ENCODE measurements at places on chromosomes 16 and 17.

DNA sequence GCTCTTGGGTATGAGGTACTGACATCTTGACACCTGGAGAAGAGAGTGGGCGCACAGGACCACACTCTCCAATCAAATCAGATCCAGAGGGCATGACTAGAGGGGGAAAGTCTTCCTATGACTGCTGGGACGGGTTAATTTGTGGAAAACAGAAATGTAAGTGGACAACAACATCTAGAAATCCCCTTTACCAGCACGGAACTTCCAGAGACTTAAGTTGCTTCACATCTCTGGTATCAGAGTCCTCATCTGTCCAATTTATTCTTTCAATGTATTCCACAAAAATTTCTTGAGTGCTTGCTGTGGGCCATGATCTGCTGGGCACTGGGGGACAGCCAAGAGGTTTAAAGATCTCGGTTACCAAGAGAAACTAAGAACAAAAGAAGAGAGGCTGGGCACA is 159.2 kb downstream of the COPRS start:
- DNase-seq, result no peak

- peak; percentile 78 for DNase-seq
These were observed 73.8 kb downstream of the XYLT1 start for GRCh38 chr16:17396762-17397498.

- no peak for DNase-seq
These were observed 1.9 kb downstream of the CCR10 start for GRCh38 chr17:42679492-42680330.

GRCh38 chr17:1994707-1995106 is 30.4 kb downstream of the RTN4RL1 start:
- DNase-seq, result no peak

GRCh38 chr17:10197362-10197720 is 1.1 kb downstream of the GAS7 start:
- DNase-seq, result no peak

- no peak for DNase-seq
These were observed 18.9 kb downstream of the KPNA2 start for GRCh38 chr17:68054296-68054900.

GRCh38 chr17:76558198-76559095 is 18.6 kb downstream of the PRCD start:
- no peak for DNase-seq

DNA sequence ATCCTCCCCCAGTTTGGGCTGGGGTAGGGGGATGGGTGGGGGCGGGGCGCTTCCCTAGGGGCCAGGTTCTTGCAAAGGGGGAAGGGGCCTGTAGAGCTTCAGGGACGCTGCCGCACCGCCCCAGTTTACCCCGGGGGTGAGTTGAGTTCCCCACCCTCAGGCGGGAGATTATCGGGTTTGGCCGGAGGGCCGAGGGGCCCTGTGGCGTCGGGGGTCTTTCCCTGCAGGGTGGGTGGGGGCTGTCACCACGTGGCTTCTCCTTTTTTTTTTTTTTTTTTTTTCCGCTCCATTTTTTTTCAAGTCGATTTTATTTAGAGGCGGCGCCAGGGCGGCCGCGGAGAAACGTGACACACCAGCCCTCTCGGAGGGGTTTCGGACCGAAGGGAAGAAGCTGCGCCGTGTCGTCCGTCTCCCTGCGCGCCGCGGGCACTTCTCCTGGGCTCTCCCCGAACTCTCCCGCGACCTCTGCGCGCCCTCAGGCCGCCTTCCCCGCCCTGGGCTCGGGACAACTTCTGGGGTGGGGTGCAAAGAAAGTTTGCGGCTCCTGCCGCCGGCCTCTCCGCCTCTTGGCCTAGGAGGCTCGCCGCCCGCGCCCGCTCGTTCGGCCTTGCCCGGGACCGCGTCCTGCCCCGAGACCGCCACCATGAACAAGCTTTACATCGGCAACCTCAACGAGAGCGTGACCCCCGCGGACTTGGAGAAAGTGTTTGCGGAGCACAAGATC is at the start of gene IGF2BP1:
Gene IGF2BP1 (plus strand): TSS at position 283 of the 724 bp plus-strand sequence. CDS start 361 bp downstream, at position 644.
- DNase-seq, result no peak

DNA sequence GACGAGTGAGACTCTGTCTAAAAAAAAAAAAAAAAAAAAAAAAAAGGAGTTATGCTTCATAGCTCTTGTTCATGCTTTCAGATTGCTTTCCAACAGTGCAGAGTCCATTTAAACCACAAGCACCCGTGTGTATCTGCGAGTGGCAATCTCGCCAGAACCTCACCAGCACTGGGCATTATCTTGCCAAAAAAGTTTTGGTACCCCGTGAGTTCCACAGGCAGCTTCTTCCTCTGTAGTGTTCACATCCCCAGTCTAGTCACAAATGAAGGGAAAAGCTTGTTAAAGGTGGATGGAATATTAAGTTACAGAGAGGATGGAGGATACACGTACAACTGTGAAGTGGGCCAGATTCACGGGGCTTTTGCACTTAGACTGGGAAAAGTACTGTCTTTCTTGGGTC is 33.5 kb downstream of the WSB1 start:
- no peak for DNase-seq

DNA sequence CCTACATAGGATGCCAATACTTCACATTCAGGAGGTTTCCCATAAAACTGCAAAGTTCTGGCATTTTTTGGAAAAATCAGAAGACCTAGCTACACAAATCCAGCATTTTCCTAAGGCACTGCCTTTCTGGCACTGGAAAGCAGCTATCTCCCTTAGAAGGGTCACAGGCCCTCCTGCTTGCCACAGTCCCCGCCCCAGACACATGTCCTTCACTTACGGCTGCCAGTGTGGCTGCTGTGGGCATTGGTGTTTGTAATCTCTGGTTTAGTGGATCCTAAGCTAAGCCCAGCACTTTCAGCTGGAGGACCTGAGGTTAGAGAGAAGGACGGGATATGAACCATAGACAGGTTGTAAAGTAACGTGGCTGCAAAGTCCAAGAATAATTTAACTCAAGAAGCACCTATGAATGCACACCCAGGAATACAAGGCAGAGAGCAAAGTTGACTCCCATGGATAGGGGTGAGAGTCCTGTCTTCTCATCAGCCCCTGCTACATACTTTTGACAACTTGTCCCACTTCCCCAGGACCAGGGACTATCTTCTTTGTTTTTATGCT is 100.0 kb downstream of the XYLT1 start:
- DNase-seq, result no peak

GRCh38 chr17:5282642-5283217 is 646 bp downstream of the RABEP1 start:
- no peak for DNase-seq

- DNase-seq, result peak; percentile 63
These were observed 27.2 kb downstream of the CLEC16A start for GRCh38 chr16:10971560-10971961.

DNA sequence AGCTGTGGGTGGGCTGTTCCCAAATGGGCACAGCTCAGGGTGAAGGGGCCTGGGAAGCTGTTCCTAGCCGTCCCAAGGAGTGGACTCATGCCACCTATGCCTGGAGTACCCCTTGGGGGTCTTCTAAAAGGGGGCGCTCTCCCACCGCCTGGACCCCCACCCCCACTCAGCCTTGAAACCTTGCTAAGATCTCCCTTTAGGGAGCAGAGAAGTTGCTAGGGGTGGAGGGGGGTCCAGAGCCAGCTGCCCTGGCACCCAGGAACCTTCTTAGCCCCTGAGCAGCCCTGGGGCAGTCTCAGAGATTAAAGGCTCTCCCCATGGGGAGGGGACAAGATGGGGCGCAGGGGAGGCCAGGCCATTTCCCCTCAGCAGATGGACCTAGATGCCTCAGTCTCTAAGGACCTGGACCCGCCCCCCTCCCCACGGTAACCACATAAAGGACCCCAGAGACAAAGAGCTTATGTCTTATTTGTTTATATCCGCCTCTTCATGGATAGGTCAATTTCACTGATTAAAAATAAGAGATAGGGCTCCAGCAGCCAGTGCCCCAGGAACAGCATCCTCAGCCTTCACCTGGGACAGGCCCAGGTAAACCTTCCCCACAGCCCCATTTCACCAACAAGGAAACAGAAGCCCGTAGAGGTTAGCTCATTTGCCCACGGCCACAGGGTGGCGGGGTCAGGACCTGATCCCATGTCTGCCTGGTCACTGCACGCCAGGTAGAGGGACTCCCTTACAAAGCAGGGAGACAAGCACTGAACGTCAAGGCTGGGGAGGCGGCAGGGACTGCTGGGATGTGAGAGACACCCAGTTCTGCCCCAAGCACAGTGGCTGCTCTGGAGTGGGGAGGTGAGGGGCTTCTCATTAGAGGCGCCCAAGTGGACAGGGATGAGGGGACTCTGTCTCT is 3.4 kb downstream of the MTSS2 start:
- no peak for DNase-seq

- no peak for DNase-seq
These were observed 52.6 kb downstream of the RAB11FIP4 start for GRCh38 chr17:31444026-31444425.

- DNase-seq, result no peak
These were observed 83.6 kb downstream of the SDR42E1 start for GRCh38 chr16:81927561-81928185.

DNA sequence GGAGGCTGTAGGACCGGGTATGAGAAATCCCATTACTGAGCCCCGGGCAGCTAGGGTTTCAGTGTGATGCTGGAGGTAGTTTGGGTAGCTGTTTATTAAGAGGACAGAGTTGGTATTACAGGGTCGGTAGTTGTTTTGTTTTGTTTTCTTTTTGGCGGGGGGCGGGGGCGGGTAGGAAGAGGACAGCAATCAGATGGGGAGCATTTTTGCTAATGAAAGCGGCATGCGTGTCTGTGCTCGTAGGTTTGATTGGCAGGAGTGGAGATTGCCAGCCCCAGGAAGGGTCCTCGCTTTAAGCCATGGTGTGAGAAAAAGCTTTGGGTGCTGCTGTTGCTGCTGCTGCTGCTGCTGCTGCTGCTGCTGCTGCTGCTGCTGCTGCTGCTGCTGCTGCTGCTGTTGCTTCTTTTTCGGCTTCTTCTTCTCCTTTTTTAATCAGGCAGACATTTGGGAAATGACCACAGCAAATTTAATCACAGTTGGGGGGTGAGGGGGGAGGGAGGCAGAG is 498.5 kb upstream of the ZFHX3 start:
- DNase-seq, result no peak

DNA sequence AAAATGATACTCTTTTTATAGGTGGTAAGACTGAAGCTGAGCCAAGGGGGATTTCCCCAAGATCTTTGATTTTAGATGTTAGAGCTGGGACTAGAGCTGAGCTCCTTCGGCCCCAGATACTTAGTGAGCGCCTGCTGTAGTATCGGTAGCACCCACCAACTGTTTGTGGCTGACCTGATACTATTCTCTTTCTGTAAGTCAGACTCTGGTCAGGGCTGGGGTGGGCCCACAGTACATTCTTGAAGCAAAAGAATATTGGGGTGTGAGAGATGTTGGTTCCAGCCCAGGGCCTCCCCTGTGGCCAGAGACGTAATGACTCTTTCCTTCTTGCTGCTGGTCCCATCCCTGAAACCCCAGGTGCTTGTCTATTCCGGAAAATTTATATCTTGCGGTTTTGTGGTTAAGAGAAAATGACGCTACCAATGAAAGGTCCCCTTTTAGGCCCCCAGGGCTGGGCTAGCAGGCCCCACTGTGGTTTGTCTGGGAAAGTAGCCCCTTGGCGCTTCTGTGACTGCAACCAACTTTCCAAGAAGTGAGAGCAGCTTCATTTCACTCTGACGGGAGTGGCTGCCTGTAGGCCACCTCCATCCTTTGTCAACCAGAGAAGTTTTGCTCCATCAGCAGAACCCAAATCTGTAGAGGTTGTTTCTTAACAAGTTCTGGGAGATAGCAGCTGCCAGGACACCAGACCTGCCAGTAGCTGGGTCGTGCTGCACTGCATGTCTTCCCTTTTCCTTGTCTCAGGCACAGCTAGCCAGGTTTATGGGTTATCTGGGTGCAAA is 86.4 kb upstream of the LGALS9 start:
- no peak for DNase-seq

GRCh38 chr17:17670701-17671305 is 10.5 kb upstream of the RAI1 start:
- no peak for DNase-seq

DNA sequence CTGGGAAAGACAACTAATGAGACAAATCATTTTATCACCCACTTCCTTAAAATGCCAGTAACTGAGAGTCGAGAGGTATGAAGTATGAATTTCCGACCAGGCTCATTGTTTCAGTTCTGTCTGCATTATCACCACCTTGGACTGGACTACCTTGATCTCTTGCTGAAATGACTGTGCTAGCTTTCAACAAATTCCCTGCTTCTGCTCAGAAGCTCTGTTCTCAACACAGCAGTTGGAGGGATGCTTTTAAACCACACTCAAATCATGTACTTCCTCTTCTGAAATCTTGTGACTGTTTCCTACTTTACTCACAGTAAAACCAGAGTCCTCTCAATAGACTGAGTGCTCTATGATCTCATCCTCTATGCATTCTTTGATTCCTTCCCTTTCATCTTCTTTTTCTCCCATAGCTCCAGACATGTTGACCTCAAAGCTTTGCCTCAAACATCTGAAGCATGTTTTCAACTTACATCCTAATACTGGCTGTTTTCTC is 195.8 kb downstream of the KCNJ2 start:
- DNase-seq, result no peak

GRCh38 chr16:2882650-2883457 is at the start of gene FLYWCH2:
FLYWCH2 (plus strand) TSS chr16:2883215; CDS start chr16:2896450, 13,235 bp downstream.
- DNase-seq, result peak; percentile 89

- no peak for DNase-seq
These were observed 42.2 kb upstream of the PRSS54 start for GRCh38 chr16:58337090-58337444.

DNA sequence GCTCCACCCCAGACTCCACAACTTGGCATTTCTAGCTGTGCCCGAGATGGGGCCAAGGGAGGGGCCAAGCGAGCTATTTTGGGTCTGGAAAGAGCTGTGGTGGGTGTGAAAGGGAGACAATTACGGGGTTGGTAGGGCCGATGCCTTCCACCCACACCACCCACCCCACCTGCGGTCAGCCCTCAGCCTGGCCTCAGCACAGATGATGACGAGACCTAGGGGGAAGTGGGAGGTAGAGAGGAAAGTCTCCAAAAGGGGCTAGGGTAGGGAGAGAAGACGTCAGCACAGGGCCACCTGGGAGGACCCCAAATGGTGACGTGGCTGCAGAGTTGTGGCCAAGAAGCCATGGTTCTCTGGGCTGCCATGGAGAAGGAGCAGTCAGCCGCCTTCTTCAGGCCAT is 83.1 kb downstream of the SDK2 start:
- no peak for DNase-seq

DNA sequence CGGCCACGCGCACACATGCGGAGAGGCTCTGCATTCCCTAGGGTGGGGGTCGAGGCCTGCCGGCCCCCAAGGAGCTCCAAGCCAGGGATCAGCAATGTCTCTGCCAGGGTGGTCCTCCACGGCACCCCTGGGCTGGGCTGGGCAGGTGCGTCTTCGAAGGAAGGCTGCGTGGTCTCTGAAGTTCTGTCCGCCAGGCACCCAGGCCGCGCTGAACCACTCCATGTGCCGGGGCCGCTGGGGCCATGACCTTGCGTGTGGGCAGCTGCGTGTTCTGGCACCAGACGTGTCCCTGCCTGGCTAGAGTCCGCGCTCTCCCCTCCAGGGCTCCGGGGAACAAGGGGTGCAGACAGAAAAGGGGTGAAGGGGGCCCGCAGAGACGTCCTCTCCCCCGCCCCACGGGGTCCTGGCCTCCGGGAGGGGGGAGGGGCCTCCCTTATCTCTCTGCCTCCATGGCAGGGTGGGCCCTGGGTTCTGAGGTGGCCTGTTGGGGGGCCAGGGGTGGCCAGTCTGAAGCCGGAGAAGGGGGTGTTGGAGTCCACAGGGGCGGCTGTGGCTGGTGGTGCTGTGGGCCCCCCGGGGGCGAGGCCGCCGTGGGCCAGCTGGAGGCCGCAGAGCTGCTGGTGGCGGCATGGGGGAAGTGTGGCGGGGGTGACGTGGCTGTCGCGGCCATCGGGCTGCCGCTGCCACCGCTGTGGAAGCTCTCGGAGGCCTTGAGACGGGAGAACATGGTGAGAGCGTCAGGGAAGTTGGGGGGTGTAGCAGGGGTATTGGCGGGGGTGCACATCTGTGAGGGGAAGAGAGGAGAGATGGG is 5.3 kb downstream of the UBALD1 start:
- no peak for DNase-seq

Data from glomerular endothelial cell (primary cell).